Esophagus squamous epithelium (tissue), 5 donors: ENCODE measurements at places on chromosomes 3 and 15.
A peak's percentile ranks its signal among the peaks of the same experiment; 100 is the strongest.

DNA sequence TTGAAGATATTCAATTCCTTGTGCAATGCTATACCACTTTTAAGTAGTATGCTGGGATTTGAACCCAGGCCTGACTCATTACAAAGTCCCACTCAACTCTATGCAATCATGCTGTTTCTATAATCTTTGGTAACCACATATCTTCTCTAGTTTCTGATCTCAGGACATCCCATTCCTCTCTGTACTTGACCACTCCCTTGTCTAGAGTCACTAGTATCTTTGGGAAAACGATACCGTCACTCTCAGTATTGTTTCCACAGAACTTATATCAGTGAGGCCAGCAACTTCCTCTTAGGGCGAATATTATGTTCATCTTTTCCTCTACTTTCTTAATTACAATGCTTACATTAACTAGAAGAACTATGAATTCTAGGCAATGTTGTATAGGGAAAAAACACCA lies 137.3 kb upstream of the TSPAN3 start:
- DNase-seq, result no peak
- H3K27me3 ChIP-seq, result no peaks in the 10 kb centered on the region
- no peak overlapping the region for H3K4me3 ChIP-seq
- no peaks in the 10 kb centered on the region for H3K36me3 ChIP-seq
- H3K4me1 ChIP-seq, result no peaks in the 10 kb centered on the region

DNA sequence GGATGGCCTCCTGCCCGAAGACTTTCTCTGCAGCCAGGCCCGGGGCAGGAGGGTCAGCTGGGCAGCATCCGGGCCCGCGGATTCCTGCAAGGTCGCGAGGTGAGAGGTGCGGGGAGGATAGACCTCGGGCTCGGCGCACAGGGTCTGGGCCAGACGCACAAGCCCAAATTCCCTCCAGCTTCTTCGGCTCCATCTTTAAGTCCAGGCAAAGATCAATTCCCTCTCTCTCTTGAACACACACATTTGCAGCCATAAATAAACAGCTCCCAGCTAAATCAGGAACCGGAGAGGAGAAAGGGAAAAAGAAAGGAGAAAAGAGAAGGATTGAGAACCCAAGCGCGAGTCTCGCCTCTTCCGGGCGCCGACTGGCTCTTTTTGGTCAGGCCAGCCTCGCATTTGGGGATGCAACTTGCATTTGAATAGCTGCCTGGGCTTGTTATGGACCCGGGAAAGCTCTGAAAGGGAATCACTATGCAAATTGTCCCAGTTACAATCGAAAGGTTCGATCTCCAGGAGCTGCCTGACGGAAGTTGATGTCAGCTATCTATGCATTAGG lies 14.5 kb upstream of the ONECUT1 start:
- H3K36me3 ChIP-seq, result no peaks in the 10 kb centered on the region
- H3K27me3 ChIP-seq, result peaks cover 99% of the 10 kb centered on the region
- H3K4me1 ChIP-seq, result peaks cover 31% of the 10 kb centered on the region
- no peak overlapping the region for H3K27ac ChIP-seq
- no peak for DNase-seq

GRCh38 chr3:113264283-113265131 lies 53.1 kb downstream of the BOC start:
- H3K27ac ChIP-seq, result peak overlapping the region; percentile 18
- peaks cover 16% of the 10 kb centered on the region for H3K36me3 ChIP-seq
- H3K27me3 ChIP-seq, result no peaks in the 10 kb centered on the region

GRCh38 chr3:111882799-111883198 lies 23.7 kb downstream of the PHLDB2 start:
- H3K27ac ChIP-seq, result no peak overlapping the region
- no peaks in the 10 kb centered on the region for H3K27me3 ChIP-seq
- H3K4me1 ChIP-seq, result no peaks in the 10 kb centered on the region
- no peak overlapping the region for H3K4me3 ChIP-seq

GRCh38 chr3:183185696-183186095 lies 23.2 kb upstream of the LAMP3 start:
- peaks cover 4% of the 10 kb centered on the region for H3K4me1 ChIP-seq
- DNase-seq, result no peak
- H3K27me3 ChIP-seq, result no peaks in the 10 kb centered on the region
- no peaks in the 10 kb centered on the region for H3K36me3 ChIP-seq
- no peak overlapping the region for H3K27ac ChIP-seq
